ENCODE measurements at places on chromosomes 5 and 9.

- no peak for DNase-seq
Measured at GRCh38 chr5:54270326-54270725, 40.0 kb downstream of the ARL15 start.

- DNase-seq, result no peak
Measured at GRCh38 chr5:14812166-14812565, 59.4 kb downstream of the ANKH start.

GRCh38 chr9:135772702-135773493, 70.9 kb downstream of the KCNT1 start:
- DNase-seq, result no peak

DNA sequence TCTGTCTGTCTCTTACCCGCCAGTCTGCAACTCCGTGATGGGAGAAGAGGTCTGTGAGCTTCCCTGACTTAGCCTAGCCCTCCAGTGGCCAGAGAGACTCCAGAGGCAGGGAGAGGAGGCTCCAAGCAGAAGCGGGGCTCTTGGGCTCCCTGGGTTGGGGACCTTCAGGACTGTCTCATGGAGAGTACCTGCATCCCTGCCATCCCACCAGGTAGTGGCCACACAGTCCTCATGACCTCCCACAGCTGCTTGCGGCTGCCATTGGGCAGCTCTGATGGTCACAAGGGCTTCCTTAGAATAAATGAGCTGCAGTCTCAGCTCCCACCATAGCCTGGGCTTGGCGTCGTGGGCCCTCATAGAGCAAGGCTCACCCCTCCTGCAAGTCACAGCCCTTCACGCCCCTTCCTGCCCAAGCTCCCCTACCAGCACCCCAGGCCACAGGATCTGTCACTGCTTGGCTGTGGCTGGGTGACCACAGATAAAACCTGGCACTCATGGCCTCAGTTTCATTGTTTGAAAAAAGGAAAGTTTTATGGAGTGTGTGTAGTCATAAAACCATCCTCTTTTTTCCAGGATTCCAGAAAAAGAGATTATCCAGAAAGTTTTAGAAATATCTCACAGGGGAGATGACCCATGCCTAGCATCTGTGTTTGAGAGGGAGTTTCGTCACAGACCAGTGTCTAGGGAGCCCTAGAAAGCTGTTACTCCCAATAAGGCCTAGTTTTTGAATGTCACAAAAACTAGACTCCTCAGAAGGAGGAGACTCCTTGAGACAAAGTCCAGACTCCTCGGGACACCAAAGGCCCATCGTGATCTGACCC, 48.4 kb downstream of the PPARGC1B start:
- DNase-seq, result no peak

GRCh38 chr9:134525070-134525815, 116.4 kb upstream of the COL5A1 start:
- DNase-seq, result no peak

DNA sequence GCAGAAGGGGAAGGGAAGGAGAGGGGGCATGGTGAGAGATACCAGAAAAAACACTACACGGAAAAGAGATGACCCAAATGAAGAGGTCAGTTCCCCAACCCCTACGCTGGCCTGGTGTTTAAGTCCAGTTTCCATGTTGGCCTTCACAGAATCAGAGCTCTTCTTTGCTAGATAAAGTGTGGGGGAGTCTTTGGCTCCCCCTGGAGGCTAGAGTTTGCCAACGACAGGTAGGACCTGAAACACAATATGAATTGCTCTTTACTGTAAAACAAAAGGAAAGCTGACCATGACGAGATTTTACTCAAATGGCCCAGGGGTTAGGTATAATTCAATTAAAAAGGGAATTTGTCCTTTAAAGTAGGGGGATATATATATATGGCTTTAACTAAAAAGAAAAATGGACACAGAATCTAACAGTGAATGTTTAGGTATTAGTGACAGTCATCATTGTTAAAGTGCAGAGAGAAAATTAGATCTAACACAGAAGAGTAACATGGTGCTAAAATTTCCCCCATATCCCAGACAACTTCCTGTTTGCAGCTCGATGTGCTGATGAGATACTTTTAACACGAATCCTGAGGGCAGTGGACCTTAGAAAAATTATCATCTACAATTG, 92.0 kb downstream of the SV2C start:
- DNase-seq, result no peak

GRCh38 chr5:157801-158200, 33.5 kb upstream of the LRRC14B start:
- DNase-seq, result no peak

DNA sequence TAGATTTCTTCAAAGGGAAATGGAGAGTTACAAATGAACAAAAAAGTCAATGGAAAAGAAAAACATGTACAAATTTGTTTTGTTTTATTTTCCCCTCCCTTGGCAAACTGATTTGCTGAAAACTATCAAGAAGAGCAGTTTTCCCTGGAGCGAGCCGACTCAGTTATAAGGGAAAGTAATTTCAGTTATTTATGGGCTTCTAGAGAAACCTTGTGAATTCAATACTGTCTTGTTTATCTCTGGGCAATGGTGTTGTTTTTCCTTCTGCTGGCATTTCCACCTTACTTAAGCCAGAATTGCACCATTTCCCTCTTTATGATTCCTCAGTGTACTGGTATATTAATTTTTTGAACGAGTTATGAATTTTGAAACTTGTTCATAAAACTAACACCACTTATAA, 1163.6 kb downstream of the CDH12 start:
- DNase-seq, result no peak

DNA sequence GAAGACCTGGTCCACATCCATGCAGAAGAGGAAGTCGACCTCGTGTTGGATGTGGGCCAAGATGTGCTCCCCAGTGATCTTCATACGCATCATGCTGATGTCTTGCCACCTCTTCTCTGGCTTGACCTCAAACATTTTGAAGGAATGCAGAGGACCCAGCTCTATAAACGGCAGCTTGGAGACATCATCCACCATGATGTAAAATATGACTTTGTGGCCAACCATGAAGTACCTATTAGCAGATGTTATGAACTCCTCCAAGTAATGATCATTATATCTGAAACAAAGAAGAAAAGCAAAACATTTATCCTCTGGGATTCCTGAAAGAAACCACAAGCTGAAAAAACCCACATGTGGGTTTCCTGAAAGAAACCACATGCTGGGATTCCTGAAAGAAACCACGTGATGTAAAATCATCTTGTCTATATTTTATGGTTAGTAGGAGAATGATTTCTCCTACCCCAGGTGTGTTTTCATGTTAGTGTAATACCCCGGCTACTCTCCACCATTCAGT, 52.3 kb downstream of the GGTA1 start:
- no peak for DNase-seq

DNA sequence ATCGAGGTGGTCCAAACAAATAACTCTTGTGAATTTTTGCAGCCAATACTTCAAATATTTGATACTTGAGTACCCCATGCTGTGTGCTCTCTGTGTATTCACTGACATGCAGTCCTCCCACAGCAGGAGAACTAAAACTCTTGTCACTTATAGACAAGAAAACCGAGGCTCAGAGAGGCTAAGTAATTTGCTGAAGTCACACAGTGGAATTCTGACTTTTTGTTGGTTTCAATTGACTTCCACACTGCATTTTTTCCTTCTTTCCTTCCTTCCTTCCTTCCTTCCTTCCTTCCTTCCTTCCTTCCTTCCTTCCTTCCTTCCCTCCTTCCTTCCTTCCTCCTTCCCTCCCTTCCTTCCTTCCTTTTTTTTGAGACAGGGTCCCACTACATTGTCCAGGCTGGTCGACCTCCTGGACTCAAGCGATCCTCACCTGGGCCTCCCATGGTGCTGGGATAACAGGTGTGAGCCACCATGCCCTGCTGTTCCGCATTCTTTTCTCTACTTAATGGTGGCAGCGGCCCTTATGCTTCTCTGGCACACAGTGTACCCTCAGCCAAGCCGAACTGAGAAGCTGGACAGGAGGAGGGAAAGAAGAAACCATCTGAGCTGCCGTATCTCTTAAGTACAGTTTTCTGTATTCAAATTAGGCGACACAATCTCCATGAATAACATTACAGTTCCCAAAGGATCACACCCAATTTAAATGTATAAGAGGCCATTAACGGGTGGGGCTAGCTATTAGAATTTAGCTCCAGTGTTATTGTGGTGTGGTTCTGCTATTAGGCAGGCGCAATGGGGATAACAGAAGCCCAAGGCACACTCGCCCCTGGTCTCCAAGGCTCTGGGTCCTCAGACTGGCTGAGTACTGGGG, 38.4 kb upstream of the GRHPR start:
- no peak for DNase-seq

- no peak for DNase-seq
Measured at GRCh38 chr5:142507531-142508372, 178.1 kb downstream of the FGF1 start.

GRCh38 chr9:16710888-16711287, 159.6 kb downstream of the BNC2 start:
- DNase-seq, result no peak

Measured in stimulated activated CD8-positive, alpha-beta memory T cell treated with anti-CD3 and anti-CD28 coated beads, Interleukin-4, amount 100 ng/mL, for 1 hour (primary cell).